ENCODE measurements at places on chromosomes 4 and X.

GRCh38 chr4:109873791-109874514 is 26.0 kb downstream of the LRIT3 start:
- no peak for DNase-seq

DNA sequence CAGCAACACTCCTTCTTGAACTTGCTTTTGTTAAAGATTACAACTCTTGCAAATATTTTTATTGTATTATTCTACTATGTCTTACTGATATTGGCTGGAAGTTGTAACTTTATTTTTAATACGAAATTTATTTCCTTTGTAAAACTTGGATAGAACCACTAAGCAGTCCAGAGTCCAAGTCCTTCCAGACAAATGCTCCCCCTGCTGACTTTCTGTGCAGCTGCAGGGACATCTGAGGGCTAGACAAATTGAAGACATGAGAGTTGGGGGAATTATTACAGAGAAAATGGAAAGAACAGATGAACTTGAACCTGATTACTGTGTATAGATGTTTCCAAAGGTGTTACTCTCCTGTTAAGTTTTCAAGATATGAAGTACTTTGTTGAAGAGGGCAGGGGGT is 238.8 kb downstream of the GRIA3 start:
- no peak for DNase-seq

DNA sequence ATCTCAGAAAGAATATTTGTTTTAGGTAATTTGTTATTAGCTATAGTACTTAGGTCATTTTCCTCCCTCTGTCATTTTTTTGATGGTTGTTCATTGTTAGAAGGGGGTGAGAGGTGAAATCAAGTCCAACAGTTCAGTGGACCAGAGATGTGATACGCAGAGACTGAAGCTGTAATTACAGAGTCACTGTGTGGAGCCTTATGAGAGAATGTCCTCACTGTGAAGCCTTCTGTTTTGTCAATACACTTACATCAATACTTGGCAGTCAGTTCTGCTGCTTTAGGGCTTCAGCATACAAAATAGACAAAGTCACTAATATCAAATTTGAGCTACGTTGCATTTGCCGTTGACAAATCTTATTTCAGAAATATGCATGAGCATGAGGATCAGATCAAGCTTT is 692.5 kb downstream of the C4orf33 start:
- no peak for DNase-seq

GRCh38 chr4:142126890-142127497 is 490.6 kb downstream of the IL15 start:
- peak; percentile 51 for DNase-seq

- no peak for DNase-seq
These were observed 5.1 kb downstream of the USP27X start for GRCh38 chrX:49884290-49884862.

GRCh38 chr4:10015140-10015753 is 6.0 kb downstream of the SLC2A9 start:
- DNase-seq: no peak

- no peak for DNase-seq
These were observed 75.8 kb downstream of the NBDY start for GRCh38 chrX:56804867-56805266.

- DNase-seq: no peak
These were observed 101.1 kb downstream of the ZDHHC15 start for GRCh38 chrX:75421688-75422230.

- no peak for DNase-seq
These were observed 2.9 kb upstream of the ADH6 start for GRCh38 chr4:99221980-99222379.

- DNase-seq: no peak
These were observed 23.6 kb downstream of the GPRIN3 start for GRCh38 chr4:89284020-89284424.

DNA sequence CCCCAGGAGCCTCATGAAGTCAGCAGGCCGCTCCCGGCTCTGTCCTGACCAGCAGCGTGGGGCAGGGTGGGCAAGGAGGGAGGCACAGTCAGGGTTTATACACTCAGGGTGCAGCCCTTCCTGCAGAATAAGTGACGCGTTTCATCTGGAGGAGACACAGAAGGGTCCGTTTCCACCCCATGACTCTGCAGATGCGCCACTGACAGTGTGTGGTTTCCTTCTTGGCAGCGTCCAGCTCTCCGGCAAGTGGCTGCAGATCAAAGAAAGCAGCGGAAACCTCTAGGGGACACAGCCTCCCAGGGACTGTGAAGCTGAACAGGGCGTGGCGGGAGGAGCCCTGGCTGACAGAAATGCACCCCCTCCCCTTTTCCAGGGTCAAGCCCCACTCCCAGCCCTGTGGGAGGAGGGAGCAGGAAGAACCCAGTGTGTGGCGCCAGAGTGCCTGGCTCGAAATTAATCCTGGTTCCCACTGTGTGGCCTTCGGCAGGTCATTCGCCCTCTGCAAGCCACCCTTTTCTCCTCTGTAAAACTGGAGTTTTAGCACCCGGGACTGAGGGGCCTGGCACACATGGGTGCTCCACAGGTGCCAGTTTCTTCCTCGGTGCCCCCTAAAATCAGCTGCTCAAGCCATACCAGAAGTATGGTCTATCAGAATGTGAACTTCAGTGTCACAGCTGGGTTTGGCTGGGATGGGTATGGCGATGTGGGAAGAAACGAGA is 17.3 kb upstream of the TBC1D14 start:
- DNase-seq: no peak

- no peak for DNase-seq
These were observed 293.2 kb downstream of the UNC5C start for GRCh38 chr4:95255396-95256107.

GRCh38 chr4:140071806-140072205 is 82.2 kb downstream of the MAML3 start:
- DNase-seq: no peak

GRCh38 chrX:1475481-1475880 is 22.8 kb upstream of the ASMTL start:
- DNase-seq: no peak

- DNase-seq: no peak
These were observed 63.2 kb upstream of the SLC4A4 start for GRCh38 chr4:71275570-71275969.

- DNase-seq: no peak
These were observed 1.6 kb downstream of the ZCCHC12 start for GRCh38 chrX:118825227-118825626.

GRCh38 chr4:113675731-113676697 is 85.5 kb downstream of the CAMK2D start:
- no peak for DNase-seq

DNA sequence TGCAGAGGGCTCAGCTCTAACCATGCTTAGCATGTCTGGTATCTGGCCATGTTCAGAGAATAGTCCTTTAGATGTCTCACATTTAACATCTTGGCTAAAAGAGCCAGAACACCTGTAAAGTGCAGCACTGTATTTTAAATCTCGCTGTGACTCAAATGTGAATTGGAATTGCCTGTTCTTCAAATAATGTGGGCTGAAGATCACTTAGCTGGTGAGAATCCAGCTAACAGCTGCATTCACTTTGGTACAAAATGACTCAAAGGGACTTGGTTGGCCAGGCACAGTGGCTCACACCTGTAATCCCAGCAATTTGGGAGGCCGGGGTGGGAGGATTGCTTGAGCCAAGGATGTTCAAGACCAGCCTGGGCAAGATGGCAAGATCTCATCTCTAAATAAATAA is 63.5 kb upstream of the PLAC8 start:
- no peak for DNase-seq

DNA sequence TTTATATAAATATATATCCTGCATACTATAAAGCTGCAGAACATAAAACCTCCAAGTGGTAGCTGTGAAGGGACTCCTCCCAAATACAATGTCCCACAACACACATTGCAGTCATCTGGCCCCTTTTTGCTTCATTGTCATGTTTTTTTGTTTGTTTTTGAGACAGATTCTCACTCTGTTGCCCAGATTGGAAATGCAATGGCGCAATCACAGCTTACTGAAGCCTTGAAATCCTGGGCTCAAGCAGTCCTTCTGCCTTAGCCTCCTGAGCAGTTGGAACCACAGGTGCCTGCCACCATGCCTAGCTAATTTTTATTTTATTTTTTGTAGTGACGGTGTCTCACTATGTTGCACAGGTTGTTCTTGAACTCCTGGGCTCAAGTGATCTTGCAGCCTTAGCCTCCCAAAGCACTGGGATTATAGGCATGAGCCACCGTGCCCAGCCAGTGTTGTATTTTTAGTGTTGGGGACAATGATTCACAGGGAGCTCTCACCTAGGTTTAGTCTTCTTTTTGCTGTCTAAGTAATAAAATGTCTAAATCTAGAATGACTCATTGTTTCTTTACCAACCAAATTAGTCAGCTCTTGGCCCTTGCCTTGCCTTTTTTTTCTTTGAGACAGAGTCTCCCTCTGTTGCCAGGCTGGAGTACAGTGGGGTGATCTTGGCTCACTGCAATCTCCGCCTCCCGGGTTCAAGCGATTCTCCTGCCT is 24.0 kb upstream of the XIAP start:
- no peak for DNase-seq

DNA sequence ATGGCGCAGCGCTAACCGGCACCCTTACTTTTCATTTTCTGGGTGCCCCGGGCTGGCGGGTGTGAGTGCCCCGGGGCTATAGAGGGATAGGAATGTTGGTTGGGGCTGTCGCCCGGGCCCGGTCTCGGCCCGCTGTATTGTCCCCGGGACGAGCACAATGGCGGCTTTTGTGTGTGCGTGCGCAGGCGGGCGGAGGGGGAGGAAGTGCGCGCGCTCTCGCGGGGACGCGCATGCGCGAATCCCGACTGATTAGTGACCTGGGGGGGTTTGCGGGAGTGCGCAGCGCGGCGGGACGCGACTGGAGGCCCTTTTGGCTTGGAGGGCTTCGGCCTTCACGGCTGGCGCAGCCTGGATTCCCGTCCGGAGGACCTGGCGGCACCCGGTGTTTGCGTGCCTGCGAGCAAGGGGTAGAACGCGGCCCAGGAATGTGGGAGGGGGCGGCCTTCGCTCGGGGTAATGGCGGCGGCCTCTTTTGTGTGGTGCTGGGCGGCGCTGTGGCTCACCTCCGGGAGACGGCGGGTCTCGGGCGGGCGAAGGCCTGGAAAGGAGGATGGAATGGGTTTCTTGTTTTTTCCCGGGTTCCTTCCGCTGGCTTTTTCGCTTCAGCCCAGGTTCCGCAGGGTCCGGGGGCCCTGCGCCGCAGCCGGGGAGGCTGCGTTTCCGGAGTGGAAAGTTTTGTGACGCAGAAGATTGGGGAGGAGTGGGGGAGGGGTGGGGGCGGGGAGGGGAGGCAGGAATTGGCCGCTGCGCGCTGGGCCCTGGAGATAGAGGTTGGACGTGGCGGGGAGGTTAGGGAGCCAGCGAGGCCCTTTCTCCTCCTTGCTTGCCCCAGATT is 618 bp downstream of the DDX3X start:
- DNase-seq: no peak

DNA sequence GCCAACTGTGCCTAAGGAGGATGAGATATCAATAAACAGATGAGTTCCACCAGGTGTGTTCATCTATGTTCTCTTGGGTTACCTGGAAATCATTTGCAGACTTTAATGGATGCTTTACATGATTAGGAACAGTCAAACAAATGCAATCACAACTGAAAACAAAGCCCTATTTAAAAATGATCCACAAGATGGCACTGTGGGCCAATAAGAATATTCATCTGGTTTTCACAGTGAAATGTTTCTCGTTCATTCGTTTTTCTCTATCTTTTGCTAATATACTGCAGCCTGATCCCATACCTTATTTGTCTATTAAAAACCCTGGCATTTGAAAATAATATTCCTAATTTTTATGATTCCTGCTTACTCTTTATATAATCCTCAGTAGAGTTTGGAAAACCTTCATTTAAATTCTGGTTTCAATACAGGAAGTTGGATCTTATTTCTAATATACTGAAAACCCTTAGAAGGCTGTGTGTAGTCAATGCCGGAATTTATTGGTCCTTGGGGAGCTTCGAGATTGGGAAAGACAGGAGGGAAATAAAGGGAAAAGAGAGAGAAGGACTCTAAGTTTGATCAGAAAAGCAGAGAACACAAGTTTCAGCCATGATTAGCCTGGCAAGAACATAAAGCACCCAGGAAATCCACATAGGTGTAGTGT is 63.8 kb upstream of the TAPT1 start:
- peak; percentile 79 for DNase-seq

- DNase-seq: peak; percentile 6
These were observed 434.3 kb upstream of the RASGEF1B start for GRCh38 chr4:81905971-81906370.

GRCh38 chr4:178970433-178971140 is 1528.3 kb upstream of the AGA start:
- no peak for DNase-seq

DNA sequence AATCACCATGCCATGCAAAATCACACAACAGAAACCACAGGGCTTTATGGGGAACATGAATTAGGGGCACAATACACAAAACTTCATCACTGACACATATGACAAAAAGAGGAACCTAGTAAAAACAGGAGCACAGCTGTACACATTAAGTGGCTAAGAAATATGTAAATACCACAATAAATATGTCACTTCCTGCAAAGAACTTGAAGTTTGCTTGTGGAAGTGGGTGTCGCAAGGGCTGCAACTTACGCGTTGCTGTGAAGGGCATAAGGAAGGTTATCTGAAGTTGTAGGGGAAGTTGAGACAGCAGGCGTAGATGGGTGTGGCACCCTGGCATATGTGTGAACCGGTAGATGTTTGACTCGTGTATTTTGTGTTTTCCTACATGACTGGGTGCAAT is 42.4 kb downstream of the CLCN4 start:
- DNase-seq: no peak

DNA sequence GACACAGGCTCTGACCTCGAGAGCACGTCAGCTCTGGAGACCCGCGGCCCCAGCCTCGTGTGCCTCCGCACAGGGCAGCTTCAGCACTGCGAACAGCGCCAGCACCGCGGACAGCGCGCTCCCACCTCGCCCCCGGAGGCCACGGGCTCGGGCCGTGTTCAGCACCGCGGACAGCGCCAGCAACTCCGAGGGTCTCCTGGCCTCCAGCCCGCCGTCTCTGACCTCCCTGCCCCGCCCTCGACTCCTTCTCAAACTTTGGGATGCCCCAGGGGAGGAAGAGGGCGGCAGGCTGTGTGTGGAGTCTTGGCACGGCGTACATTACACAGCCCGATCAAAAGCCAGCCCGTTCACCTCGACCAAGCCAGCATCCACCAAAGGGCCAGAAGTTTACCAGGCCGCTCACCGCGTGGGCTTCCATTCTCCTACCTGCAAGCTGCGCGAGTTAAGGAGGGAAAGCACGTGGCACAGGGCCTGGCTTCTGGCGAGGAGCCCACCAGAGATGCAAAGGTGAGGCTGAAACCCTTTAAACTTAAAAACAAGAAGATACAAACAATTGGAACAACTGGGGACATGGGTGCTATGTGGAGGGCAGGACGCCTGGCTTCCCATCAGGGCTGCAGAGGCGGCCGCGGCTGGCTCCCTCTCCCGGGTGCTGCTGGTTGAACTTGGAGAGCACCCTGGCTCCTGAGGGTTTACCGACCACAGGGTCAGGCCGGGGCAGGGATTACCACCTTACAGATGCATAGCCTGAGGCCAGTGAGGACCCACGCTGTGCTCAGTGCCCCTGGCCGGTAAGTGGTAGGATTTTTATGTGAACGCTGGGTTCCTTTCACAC is 4.5 kb upstream of the NKX1-1 start:
- peak; percentile 80 for DNase-seq
